Activated T-helper 1 cell treated with anti-CD3 and anti-CD28 coated beads, Interleukin-12 subunit alpha, Interleukin-12 subunit beta, Interleukin-2, Interleukin-4 antibody, amounts not matched to agents 30 ng/mL and 10 ng/mL and 1 ng/mL, durations not matched to agents 14 hours and 24 hours and 36 hours (primary cell): ENCODE measurements at places on chromosomes 3 and 15.

- DNase-seq: no peak
Measured at GRCh38 chr3:64224826-64225610, at the start of gene PRICKLE2. Gene PRICKLE2 (minus strand): TSS chr3:64225466. CDS start chr3:64198927, 26,539 bp downstream.

- no peak for DNase-seq
Measured at GRCh38 chr3:30083315-30083714, 523.1 kb upstream of the TGFBR2 start.

DNA sequence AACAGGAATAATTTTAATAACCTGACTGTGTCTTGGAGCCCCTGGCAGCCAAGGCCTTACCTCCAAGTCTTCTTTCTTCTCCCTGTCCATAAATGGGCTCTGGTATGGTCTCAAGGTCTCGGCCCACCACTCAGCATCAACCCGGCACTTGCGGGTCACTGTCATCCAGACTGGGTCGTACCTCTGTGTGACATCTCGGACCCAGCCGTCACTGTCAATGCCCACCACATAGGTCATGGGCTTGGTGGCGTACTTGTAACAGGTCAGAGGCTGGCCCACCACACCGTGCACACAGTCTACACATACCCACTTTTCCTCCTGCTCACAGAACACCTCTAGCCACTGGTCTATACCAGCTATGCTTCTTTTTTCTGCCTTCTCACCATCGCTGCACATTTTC, 20.4 kb downstream of the XPC start:
- DNase-seq: no peak

- no peak for DNase-seq
Measured at GRCh38 chr3:47428662-47429061, 47.1 kb downstream of the SCAP start.
